ENCODE measurements at places on chromosomes 6 and 20.

DNA sequence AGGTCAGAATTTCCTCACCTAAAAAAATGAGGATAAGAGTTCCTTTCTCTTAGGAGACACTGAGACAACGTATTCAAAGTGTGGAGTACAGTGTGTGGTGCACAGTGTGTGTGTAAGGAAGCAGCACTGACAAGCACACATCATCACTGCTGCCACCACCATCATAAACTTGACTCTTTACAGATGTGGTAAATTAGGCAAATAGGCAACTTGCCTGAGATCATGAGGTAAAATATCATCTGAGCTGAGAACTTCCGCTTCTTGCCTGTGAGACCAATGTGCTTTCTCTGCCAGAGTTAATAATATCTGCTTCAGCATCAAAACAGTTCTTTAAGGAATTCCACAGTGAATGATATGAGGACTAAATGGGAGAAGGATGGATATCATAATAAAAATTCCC is 52.7 kb downstream of the LYRM4 start:
- no peak for DNase-seq

DNA sequence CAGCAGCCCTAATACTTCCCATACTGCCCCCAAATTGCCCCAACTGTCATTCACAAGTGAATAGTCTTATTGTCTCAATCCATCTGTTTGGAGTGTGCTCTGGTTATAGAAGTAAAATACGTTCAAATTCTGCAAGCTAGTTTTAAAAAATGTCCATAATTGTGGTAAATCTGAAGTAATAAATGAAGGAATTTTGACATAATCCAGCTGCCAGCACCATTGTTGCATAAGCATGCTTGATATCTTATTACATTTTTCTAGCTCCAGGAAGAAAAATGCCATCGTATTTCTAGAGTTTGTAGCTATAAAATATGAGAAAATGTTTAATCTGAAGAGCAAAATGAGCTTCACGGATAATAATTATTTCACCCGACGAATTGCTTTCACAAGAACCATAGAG is 664.7 kb downstream of the RFPL4B start:
- DNase-seq: no peak

DNA sequence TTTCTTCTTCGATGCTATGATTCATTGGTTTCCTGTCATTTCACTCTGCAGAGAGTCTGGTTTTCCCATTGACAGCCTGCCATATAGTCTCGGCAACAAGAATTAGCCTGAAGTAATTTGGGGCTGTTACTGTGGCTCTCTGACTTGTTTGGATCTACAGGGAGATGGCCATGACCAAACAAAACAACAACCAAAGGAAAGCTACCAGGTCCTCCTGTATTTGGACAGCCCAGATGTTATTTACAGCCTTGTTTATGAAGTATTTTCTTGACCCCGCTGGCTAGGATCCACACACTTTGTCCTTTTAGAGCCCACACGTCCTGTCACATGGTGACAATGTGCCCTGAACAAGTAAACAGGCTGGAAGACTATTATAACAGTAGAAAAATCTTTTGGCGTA is 111.4 kb upstream of the PREP start:
- DNase-seq: peak; percentile 3

GRCh38 chr20:38426006-38426897 is 8.9 kb downstream of the SNHG17 start:
- DNase-seq: no peak

- DNase-seq: no peak
Observed at GRCh38 chr20:17541596-17541995, 10.4 kb upstream of the BFSP1 start.

- DNase-seq: no peak
Observed at GRCh38 chr6:117733341-117733740, 58.1 kb downstream of the NUS1 start.

DNA sequence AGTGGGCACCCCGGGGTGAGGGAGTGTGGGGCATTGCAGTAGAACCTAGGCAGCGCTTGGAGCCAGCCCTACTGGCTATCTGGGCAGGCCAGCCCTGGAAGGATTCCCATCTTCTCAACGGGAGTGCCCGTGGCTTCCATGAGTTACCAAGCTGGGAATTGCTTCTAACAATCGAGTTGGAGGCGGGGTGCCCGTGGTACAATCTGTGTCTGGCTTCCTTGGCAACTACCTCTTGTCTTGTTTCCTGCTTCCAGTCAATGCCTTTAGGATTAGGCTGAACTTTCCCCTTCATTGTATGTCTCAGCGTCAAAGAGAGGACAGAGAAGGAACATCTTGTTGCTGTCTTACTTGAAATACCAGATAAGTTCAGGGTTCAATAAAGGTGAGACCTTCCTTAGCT is 33.3 kb downstream of the PPP1R14C start:
- no peak for DNase-seq

GRCh38 chr6:122713138-122713537 is 66.4 kb upstream of the FABP7 start:
- peak; percentile 3 for DNase-seq

DNA sequence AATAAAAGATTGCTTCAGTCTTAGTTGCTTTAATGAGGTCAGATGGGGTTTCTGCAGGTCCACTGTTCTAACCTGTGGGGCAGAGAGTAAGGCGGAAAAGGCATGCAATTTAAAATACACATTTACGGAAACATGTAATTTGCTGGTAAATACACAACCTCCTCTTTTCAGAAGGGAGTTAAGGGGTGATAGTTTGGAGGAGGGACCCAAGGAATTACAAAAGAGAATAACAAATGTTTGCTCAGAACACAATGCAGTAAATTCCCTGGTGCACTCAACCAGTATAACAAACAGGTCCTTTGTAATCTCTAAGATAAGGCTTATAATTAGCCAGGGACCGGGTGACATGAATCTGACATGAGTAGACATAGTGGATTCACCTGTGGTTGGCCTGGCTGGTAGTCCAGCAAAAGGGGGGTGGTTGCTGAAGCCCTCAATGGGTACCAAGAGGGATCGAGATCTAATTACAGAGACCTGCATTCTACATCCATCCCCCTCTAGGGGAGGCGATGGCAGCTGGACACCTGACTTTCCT is 295.1 kb downstream of the PHACTR1 start:
- DNase-seq: no peak

DNA sequence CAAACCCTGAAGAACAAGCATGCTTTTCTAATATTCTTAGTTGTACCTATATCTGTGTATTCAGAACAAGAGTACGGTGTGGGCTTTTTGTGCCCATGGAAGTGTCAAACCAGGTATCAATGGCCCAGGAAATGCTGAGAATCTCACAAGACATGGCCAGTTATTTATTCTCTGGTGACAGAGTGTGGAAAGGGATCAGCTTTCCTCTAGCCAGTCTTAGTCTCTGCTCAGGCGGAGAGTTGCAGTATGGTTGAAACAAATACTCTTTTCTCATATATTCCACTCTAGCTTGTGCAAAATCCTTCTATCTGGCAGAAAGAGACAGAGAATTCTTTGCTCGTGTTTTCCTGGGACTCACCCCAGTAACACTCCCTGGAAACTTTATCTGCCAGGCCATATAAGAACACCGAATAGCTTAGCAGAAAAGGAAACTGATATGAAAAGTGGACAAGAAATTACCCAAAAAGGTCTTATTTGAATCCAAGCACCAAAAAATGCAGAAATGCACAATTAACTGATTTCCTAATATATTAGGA is 173.3 kb upstream of the RSPO3 start:
- no peak for DNase-seq

Data from CD4-positive, alpha-beta T cell treated with Interleukin-4 for 4 hours (primary cell).